ENCODE measurements at places on chromosomes 11 and 22.

GRCh38 chr11:117885777-117886176 lies 9.3 kb upstream of the FXYD6 start:
- DNase-seq, result no peak

DNA sequence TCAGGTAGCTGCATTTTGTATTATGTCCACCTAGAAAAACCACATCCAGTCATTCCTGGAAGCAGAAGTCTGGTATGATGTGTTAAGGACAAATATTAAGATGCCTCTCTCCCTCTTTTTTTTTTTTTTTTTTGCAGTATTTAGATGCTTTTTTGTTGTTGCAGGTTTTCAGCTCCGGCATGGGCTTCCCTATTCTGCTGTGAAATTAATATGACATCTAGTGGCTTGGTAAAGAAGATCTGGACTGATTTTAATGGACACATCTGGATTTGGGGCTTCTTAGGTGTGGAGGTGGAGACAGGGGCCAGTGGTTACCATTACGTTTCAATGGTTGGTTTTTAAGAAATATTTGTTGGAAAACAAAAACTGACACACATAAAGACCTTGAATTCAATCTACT lies 47.5 kb upstream of the RASSF10 start:
- no peak for DNase-seq

- DNase-seq, result no peak
Measured at GRCh38 chr22:35205961-35206360, 51.3 kb upstream of the HMGXB4 start.

GRCh38 chr11:101477926-101478325 lies 105.9 kb downstream of the TRPC6 start:
- no peak for DNase-seq

- no peak for DNase-seq
Measured at GRCh38 chr11:126053415-126054286, 9.0 kb downstream of the CDON start.
